ENCODE measurements at places on chromosomes 3 and 15. TPM values are rescaled to one million over a fixed set of nuclear protein-coding genes. Genes with fewer than 3 reads are reported as not detected.

MUSTN1 gene
- total RNA-seq: 17.9 TPM

KNG1 gene
- total RNA-seq: 1.0 TPM

CPNE4 gene
- 28.2 TPM for total RNA-seq

GOLGA6A gene
- total RNA-seq: not detected

HIGD2B gene
- total RNA-seq: not detected

MTMR10 gene
- 35.5 TPM for total RNA-seq

ENTPD3 gene
- 0.39 TPM for total RNA-seq

NBEAL2 gene
- 9.2 TPM for total RNA-seq

SLC9A9 gene
- 2.4 TPM for total RNA-seq

C3orf20 gene
- not detected for total RNA-seq

SUSD5 gene
- total RNA-seq: 1.6 TPM

SLC38A3 gene
- 6.2 TPM for total RNA-seq

FANCD2 gene
- total RNA-seq: 4.4 TPM

PLSCR4 gene
- total RNA-seq: 13.8 TPM

SI gene
- total RNA-seq: not detected

Measured in heart left ventricle (tissue), 16 donors.